ENCODE measurements at places on chromosomes 4 and X.

DNA sequence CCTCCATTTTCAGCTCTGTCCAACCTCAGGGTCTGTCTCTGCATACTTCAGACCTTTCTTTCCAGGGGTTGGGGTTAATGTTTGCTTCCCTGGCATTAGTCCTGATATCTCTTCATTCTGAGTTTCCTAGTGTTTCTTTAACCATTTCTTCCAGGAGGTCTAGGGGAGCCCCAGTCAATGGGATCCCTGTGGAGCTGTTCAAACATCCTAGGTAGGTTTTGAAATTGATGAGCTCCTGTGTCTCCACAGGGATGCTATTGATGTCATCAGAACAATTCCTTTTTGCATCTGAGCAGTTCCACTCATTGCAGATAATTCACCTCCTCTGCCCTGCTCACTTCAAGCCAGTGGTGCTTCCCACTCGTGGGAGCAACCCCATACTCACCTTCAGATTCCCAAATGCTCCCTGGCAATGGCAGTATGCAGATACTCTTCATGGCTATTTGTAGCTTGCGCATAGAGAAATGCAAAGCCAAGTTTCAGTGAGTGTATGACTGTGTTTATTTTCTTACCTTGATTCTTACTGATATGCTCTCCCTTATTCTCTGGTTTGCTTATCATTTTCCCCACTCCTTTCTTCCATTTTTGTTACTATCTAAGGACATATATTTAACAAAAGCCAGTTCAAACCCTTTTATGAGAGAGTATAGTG is 33.7 kb upstream of the LIMCH1 start:
- no peak for DNase-seq

DNA sequence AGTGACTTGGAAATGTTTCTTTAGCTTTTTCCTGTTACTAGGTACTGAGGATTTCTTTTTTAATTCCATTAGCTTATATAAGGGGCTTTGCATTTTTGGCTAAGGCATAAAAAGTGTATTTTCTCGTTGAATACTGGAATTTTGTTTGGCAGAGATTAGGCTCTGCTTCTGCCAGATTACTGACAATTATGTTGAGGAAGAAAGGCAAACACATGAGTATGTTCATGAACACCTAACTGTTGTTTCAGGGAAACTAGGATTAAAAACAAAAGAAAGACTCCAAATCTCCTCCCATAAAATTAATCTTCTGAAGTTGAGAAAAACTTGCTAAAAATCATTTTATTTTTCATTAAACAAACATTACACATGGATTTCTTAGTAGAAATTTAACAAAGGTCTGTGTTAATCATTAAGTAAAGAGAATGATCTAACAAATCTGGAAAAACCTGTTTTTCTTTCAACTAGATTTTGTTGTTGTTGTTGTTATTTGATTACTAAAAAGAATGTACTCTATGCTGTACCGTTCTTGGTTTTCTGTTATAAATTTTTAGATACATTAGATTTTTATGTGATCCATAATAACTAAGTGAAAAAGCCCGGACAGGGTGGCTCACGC is 43.3 kb upstream of the STAG2 start:
- no peak for DNase-seq

- no peak for DNase-seq
Observed at GRCh38 chr4:88897180-88897579, 159.8 kb downstream of the FAM13A start.

GRCh38 chr4:150769845-150770244 is 187.9 kb downstream of the MAB21L2 start:
- DNase-seq = no peak

DNA sequence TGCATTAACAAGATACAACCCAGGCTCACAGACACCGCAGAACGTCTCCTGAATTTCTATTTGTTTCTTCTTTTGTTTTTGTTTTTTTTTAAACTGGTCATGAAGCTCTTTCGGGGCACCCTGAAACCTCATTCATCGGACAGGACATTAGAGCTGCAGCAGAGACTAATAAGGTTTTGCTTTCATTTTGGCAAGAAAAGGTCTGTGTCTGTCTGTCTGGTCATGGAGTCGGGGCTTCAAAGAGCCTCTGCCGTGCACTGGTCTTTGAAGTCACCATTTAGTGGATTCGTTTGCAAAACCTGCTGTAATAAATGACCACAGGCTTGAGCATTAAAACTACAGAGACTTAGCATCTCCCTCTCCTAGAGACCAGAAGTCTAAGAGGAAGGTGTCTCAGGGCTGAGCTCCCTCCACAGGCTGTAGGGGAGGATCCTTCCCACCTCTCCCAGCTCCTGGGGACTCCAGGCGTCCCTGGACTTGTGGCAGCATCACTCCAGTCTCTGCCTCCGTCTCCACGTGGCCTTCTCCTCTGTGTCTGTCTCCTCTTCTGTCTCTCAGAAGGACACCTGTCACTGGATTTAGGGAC is 247.5 kb downstream of the CRLF2 start:
- no peak for DNase-seq

GRCh38 chrX:132751063-132751690 is 207.3 kb downstream of the HS6ST2 start:
- no peak for DNase-seq

- no peak for DNase-seq
Observed at GRCh38 chr4:59608466-59608865, 1591.7 kb upstream of the ADGRL3 start.

DNA sequence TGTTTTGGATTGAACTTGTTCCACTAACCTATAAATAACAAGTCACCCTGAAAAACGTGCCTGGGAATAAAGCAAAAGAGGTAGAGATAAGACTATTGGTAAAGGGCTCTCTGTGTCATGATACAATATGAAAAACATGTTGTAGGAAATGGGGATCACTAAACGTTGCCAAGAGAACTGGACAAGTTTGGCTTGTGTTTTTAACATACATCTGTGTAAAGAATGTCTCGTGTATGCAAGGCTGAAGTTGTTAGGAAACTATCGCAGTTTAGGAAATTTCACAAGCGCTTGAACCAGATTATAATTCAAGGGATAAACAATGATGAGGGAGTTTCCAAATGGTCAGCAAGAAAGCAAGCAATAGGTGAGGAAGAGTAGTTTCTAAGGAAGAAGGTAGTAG is 655.8 kb downstream of the PCDH7 start:
- no peak for DNase-seq

GRCh38 chr4:98524230-98524629 is 134.2 kb downstream of the TSPAN5 start:
- no peak for DNase-seq

DNA sequence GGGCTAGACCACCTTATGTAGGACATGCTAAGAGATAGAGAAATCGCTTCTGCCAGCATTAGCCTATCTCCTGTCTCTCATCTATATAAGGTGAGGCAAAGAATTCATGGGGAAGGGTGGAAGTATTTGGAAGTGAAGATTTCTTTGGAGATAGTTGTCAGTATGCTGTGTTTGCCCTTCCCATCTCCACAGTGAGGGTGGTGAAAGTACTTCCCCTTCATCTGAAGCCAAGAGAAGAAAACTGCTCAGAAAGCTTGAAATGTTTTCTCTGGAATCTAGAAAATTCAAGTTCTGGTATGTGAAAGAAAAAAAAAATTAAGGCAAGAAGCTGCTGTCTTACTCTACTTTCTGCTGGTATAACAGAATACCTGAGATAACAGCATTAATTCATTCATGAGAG is 12.3 kb upstream of the ADH5 start:
- no peak for DNase-seq

GRCh38 chr4:88753658-88754571 is 56.3 kb upstream of the NAP1L5 start:
- no peak for DNase-seq

GRCh38 chr4:4502694-4503311 is 39.0 kb downstream of the STX18 start:
- DNase-seq = no peak

DNA sequence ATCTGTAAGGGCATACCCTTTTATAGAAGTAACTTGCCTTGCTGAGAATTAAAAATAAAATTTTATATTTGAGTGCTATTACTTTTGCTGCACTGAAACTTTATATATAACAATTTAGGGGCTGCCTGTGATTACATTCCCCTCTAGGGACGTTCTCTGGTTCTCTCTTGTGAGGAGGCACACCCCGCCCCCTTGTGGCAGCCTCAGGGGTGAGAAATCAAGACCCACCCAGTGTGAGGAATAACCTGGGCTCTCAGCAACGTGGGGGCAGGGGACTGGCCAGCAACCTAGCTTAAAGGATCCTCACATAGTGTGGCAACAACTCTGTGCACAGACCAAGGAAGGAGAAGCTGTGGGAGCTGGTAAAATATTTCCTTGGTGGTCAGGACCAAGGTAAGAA is 43.7 kb downstream of the MAGEA9 start:
- DNase-seq = no peak

DNA sequence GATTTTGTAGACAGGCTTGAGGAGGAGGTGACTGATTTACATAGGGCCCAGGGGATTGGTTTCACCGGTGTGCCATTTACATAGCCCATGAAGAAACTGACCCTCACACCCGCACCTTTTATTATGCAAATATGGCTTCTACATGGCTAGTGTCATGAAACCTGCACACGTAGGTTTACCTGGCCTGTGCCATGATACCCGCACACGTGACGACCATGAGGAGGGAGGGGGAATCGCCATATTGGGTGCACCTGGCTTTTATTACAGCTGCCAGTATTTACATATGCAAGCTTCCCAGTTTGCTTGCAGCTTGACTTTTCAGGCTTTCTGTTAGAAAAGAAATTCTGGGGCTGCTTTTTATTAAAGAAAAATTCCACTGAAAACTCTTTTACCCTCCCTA is 359.7 kb downstream of the ADAM29 start:
- no peak for DNase-seq

GRCh38 chr4:23991444-23991843 is 101.6 kb upstream of the PPARGC1A start:
- no peak for DNase-seq

- no peak for DNase-seq
Observed at GRCh38 chrX:101287402-101287801, 3.7 kb downstream of the TAF7L start.

- DNase-seq = no peak
Observed at GRCh38 chr4:39587881-39588280, 50.8 kb downstream of the SMIM14 start.

DNA sequence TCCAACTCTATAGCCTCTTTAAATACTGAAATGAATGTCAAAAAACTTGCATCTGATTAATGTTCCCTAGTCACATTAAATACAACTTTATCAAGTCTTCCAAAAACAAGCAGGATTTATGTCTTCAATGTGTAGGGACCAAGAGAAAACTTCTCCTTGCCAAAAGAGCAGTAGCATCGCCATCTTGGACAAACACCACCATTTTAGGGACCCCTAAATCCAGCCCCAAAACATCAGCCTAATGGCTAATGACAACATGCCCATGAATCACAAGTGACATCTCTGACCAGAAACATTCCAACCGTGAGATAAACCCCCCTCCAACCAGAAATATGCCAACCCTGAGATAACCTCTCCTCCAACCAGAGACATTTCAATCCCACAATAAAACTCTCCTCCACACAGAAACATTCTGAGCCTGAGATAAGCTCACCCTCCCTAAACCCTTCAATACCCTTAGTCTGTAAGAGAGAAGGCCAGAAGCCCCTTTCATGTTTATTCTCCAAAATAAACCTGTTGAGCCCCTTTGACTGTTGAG is 697.4 kb downstream of the TRAM1L1 start:
- no peak for DNase-seq

- DNase-seq = no peak
Observed at GRCh38 chrX:148146121-148146520, 165.0 kb downstream of the FMR1NB start.

DNA sequence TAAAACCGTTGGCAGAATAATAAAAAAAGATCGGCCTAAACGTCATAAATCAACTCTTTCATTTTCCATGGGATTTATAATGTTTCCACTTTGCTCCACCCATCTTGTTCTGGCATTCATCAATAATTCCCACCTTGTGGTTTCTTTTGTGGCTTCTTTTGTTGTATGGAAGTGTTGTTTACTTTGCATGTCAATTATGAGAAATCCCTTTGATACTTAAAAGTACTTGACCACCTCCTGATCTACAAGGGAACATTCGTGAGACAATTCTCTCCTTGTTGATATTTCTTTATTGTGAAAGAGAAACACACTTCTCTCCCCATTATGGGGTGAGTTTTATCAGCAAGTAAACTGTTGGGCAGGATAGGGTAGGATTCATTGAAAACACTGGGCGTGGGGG is 2.8 kb downstream of the AMELX start:
- DNase-seq = no peak

- no peak for DNase-seq
Observed at GRCh38 chr4:95510145-95510544, 38.6 kb downstream of the UNC5C start.

DNA sequence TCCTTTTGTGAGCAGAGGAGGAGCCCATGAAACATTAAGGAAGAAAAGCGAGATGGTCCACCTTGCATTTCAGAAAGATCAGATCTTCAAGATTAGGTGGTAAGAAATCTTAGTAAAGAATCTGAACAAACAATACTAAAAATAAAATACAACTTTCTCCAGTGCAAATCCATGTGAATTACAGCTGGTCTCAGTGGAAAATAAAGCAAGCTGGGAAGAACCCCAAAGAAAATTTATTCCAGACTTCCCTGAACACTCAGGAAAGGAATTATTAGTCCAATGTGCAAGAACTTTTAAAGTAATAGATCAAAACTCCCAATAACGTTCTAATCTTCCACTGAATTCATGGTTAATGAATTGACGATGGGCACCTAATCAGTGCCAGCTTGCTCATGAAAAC is 37.3 kb upstream of the C1QTNF7 start:
- DNase-seq = no peak

Measured in effector CD8-positive, alpha-beta T cell (primary cell).